ENCODE measurements at places on chromosomes 12 and 14.

GRCh38 chr14:93811020-93811419 lies 22.7 kb upstream of the PRIMA1 start:
- no peak for DNase-seq

DNA sequence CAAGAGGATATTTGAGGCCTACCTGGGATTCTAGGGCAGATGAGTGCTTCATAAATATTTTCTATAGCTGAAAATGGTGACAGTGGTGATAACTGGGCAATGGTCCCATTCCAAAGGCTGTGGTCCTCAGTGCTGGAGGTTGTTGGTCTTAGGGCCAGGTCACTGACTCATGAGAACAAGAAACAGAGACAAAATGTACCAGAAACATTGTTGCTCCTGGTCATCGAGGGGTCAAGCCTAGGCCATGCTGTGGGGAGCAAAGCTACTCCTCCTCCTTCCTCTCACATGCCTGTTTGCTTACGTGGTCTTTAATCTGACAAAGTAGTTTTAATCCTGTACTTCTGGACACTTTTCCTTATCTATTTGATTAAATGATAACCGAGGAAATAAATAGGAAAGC lies 33.8 kb downstream of the ERG28 start:
- no peak for DNase-seq

GRCh38 chr12:28870839-28871440 lies 278.1 kb upstream of the FAR2 start:
- DNase-seq, result no peak

GRCh38 chr12:79360936-79361335 lies 329.8 kb downstream of the PAWR start:
- no peak for DNase-seq

All from activated CD8-positive, alpha-beta T cell treated with anti-CD3 and anti-CD28 coated beads, Interleukin-2, amount 10 ng/mL, durations not matched to agents 7 days and 5 days (primary cell).